ENCODE measurements at places on chromosomes 2 and 18.
A peak's percentile ranks its signal among the peaks of the same experiment; 100 is the strongest.

DNA sequence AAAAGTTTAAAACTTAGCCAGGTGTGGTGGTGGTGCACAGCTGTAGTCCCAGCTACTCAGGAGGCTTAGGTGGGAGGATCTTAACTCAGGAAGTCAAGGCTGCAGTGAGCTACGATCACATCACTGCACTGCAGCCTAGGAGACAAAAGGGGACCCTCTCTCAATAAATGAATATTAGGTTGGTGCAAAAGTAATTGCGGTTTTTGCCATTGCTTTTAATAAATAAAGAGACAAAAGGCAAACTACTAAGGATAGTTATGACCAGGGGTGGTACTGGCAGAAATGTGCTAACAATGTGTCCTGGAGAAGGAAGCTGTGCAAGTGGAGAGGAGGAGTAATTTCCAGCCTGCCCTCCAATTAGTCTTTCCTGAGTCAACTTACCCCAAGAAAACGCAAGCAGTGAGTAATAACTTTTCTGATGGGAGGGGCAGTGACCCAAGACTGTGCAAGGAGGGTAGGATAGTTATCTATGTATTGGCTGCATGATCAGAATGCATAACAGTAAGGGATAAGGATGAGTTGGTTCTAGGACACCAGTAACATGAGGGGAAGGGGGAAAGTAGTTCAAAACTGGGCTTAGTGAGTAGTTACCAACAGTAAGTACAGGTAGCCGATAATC lies 1.5 kb downstream of the EXOC6B start:
- no peak for DNase-seq

DNA sequence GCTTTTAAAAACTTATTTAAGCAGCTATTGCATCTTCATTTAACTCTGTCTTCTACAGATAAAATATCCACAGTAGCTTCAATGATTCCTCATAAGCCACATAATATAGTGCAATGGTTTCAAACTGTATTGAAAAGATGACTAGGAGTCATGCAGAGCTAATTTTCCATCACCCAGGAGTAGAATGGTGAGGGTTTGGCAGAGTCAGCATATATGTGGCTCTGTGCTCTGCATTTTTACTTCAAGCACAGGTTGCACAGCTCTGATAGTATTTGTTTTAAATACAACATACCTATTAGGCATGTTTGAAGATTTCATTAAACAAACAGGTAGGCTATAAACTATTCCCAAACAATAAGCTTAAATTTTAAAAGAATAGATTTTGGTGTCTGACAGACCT lies 731.9 kb upstream of the VRK2 start:
- no peak for DNase-seq

- DNase-seq: no peak
These were observed 12.1 kb upstream of the CYBRD1 start for GRCh38 chr2:171509945-171510731.

- DNase-seq: no peak
These were observed 108.4 kb upstream of the CDC42EP3 start for GRCh38 chr2:37779611-37780386.

- DNase-seq: no peak
These were observed 98.8 kb downstream of the MRO start for GRCh38 chr18:50721006-50721405.

- DNase-seq: no peak
These were observed 177.4 kb downstream of the CAPN13 start for GRCh38 chr2:30629866-30630265.

GRCh38 chr2:181715033-181715630 lies 34.8 kb upstream of the NEUROD1 start:
- DNase-seq: peak; percentile 61

GRCh38 chr2:118670838-118671237 lies 176.6 kb downstream of the EN1 start:
- no peak for DNase-seq

DNA sequence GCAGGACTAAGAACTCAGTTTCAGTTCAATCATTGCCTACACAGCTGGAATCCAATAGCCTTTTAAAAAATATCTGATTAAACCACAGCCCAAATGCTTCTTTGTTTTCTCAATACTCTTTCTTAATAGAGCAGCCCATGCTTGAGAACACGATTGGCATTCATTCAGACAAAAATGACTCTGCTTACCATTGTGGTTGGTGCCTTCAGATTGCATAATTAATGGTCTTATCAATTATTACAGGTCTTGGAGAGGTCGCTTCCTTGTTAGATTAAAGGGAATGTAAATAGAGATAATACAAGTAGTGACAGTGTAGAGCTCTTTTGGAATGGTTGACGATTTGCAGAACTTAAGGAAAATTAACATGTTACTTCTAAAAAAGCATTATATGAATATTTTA lies 107.2 kb downstream of the RNF152 start:
- no peak for DNase-seq

DNA sequence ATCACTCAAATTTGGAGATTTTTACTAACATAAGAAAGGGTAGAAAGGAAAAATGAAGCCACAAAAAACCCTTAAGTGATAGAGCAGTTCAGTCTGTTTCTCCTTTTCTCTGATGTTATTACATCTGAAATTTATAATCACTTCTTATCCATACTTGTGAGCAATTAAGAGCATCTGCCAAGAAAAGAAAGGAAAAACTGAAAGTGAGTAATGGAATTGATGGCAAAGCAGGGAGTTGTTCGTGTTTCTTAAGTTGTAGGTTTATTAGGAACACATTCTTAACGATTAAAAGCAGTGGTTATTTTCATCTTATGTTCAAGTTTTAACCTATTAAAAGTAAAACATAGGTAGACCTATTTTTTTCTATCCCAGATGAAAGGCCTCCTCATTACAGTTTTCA lies 277.7 kb downstream of the RND3 start:
- DNase-seq: no peak

DNA sequence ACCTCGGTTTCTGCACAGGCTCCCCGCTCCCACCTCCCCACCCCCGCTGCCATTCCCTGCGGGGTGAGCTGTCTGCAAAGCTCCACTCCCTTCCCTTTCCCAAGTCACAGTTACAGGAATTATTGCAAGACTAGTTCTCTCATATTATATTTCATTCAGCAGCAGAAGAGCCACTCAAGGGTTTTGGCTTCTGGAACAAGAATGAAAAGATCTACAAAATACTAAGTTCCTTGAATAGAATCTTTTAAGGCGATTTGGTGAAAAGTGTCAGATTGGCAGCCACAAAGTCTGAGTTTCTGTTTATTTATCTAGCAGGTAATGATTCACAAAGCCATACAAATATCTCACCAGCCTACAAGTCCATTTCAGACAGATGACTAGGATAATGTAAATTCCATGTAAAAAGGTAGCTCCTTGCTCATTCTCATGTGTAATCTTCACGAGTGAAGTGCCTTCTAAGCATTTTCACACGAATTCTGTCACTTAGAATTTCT lies 221.9 kb upstream of the RBBP8 start:
- no peak for DNase-seq

DNA sequence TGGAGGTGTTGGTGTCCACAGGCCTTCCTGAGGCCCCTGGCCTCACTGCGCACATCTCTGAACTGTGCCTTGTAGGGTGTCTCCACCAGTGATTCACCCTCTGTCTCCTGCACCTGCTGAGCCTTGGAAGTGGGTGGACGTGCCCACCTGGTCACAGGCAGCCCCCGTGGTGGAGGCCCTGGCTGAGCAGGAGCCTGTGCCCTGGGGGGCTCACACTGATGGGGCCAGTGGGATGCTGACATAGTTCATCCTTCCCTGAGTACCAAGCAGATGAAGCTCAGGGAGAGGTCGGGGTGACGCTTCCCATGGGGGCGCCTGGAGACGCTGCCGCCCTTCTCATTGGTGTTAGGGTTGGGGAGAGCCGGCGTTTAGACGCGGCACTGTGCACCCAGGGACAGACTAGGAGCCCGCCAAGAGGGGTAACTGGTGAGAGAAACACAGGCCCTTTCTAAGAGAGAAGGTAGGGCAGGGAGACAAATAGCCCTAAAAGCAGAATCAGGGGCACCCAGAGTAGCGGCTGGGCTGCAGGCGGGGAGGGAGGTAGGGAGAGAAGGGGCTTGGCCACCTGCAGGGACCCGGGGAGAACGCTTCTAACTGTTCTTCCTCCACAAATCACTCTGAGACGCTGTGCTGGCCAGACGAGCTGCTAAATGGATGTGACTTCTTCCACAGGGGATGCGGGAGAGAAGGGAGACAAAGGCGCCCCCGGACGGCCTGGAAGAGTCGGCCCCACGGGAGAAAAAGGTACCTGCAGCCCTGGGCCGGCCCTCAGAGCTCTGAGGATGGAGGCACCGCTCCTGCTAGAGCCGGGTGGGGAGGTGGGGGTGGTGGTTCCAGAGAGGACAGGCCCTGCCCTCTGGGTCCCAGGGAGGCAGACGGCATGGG lies 18.0 kb downstream of the COLEC11 start:
- DNase-seq: peak; percentile 3

DNA sequence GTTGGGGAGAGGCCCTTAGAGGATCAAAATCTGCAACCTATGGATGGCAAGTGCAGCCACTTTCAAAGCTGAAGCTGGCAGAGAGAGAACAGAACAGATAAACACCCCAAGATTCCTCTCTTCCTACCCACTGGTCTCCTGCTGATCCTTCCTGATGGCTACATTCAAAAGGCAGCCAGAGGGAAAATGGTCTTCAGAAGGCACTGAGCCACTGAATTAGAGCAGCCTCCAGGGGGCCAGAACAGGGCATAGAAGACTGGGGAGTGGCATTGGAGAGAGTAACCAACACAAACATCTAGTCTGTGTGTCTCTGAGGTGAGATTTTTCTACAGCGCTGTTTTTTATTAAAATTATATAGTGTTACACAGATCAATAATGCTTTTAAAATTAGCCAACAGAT lies 432.6 kb downstream of the PARD3B start:
- DNase-seq: no peak

GRCh38 chr2:37582481-37583220 lies 88.8 kb downstream of the CDC42EP3 start:
- peak; percentile 40 for DNase-seq

GRCh38 chr18:47470941-47471340 lies 219.5 kb upstream of the SKOR2 start:
- no peak for DNase-seq

- no peak for DNase-seq
These were observed 309.4 kb downstream of the GPD2 start for GRCh38 chr2:156745619-156746018.

GRCh38 chr2:238791354-238791753 lies 56.5 kb upstream of the TWIST2 start:
- DNase-seq: no peak

DNA sequence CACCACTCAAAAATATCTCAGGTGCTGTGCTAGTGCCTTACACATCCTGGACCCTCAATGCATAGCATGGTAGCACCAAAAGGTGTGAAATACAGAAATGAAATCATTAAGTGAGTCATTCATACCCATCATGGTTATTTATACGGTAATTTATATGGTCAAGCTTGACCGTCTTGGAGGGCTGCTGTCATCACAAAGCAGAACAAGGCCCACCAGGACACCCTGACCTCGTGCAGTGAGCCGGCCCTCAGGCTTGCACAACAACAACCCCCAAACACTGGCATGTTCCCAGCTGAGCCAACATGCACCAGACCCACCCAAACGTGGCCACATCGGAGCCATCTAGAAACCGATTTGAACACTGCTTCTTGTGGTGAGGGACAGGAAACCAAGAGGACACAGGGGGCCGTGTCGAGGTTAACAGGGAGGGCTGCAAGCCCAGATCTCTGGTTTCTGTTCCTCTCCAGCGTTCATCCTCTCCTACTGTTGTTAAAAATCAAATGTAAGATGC lies 378.5 kb upstream of the ID2 start:
- DNase-seq: peak; percentile 74

DNA sequence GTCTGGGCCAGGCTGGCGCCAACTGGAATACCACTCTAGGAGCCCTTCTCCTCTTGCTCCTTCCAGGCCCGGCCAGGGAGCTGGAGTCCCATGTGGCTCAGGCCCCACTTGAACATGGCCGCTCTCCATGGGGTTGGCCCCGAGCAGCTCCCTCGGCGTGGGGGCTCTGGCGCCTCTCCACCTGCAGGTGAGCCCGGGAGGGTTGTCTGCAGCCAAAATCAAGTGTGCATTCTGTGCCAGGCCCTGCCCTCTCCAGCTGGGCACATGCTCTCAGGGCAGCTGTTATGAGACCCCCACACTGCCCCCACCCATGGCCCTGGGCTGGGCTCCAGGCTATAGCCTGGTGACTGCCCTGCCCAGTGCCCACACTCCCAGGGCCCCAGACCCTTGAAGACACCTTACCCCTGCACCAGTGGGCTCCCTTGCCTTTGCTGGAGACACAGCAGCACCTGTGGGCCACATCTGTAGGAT lies 45.8 kb upstream of the HS6ST1 start:
- DNase-seq: no peak

- DNase-seq: no peak
These were observed 28.9 kb downstream of the C2orf76 start for GRCh38 chr2:119337749-119338148.

DNA sequence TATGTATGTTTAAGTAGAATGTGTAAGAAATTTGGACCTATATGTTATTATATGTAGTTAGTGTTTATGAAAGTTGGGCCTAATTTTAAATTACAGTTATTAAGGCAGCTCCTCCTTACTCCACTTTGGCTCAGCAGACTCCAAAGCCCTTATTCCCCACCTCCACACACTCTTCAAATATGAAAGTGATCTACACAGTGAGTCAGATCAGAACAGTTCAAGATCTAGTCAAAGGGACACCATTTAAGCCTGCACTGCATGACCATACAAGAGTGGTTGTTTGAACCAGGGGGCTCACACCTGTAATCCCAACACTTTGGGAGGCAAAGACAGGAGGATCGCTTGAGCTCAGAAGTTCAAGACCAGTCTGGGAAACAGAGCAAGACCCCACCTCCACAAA lies 21.2 kb upstream of the PMAIP1 start:
- DNase-seq: no peak

- no peak for DNase-seq
These were observed 79.4 kb downstream of the EIPR1 start for GRCh38 chr2:3298191-3298590.

DNA sequence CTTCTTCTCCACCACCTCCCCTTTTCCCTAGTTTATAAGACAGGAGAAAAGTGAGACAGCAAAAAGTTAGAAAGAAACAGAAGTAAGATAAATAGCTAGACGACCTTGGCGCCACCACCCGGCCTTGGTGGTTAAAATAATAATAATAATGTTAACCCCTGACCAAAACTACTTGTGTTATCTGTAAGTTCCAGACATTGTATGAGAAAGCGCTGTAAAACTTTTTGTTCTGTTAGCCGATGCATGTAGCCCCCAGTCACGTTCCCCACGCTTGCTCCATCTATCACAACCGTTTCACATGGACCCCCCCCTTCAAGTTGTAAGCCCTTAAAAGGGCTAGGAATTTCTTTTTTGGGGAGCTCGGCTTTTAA lies 1.5 kb upstream of the BUB1 start:
- DNase-seq: no peak

- no peak for DNase-seq
These were observed 40.2 kb downstream of the EPAS1 start for GRCh38 chr2:46337208-46337994.

DNA sequence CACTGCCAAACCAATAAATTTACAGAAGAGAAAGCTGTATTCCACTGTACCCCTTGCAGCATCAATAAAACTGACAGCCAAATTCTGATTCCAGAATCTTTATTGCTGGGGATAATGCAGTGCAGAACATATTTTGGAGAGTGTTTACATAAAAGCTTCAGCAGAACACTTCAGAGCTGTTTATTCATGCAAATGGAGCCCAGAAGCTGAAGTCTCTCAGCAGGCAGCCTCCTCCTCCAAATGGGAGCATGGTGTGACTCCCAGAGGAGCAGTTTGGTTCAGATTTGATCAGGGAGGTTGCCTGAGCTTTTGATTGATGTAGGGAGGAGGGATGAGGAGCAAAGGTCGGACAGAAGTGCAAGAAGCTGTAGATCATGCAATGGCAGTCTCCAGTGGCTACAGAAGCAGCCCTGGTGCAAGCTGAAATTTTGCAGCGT lies 22.4 kb downstream of the LHCGR start:
- no peak for DNase-seq

- no peak for DNase-seq
These were observed 6.5 kb upstream of the THOC1 start for GRCh38 chr18:274313-274712.

All from activated T-cell treated with anti-CD3 and anti-CD28 coated beads, Interleukin-2, amount 50 U/mL, for 24 hours (primary cell).